Kasumi-1 (cell line): ENCODE measurements at places on chromosomes 3 and 15.

- peak; percentile 49 for DNase-seq
Measured at GRCh38 chr15:51830276-51830806, 888 bp downstream of the TMOD3 start.

GRCh38 chr3:21672303-21672702 is 78.7 kb downstream of the ZNF385D start:
- DNase-seq, result no peak

- no peak for DNase-seq
Measured at GRCh38 chr15:47364230-47365141, 352.8 kb upstream of the SEMA6D start.

- DNase-seq, result no peak
Measured at GRCh38 chr15:29111705-29112281, 157.8 kb downstream of the NSMCE3 start.

GRCh38 chr3:57100046-57100695 is 39.7 kb downstream of the SPATA12 start:
- DNase-seq, result peak; percentile 90

DNA sequence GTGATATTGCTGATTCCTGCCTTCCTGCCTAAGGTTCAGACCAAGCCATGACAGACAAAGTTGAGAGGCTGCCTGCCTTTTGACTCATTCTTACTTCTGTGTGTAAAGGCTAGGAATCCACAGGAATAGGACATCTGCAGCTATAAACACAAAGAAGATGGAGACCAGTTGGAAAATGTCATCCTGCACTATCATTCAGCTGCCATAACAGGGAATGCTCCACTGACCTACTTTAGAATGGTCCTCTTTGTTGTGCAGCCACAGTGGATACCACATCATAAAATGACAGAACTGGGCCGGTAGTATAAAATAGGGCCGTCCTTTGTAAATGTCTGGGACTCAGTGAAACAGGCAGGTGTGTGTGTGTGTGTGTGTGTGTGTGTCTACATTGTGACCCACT is 75.1 kb downstream of the STAC start:
- no peak for DNase-seq

DNA sequence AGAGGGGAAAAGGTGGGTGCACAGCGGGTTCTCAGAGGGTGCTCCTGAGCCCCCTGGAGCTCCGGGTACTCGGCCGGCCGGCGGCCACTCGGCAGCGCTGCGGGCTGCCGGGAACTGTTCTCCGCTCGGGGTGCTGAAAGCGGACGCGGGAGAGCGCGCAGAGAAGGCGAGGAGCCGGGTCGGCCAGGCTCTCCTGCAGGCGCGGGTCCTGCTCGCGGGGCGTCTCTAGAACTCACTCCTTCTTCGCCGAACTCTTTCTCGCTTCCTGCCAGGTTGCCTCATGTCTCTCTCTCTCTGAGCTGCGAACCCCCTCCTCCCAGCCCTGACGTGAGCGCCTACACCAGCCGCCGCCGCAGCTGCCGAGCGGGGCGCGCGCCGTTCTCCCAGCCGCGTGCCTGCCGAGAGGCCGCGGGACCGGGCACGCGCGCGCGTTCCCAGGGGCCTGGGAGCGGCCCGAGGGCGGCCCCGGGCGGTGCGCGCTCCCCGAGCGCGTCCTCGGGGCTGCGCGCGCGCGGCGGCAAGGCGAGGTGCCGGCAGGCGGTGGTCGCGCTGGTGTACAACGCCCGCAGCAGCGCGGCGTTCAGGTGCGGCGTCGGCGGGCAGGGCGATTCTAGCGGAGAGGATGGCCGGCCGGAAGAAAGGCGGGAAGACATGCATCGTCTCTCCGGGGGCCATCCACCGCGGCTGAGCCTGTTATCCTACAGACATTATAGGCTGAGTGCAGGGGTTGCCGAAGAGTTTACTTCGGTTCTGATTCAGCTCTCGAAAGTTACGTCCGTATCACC is at the start of gene PEX5L:
Gene PEX5L (minus strand): TSS at position 267 of the 785 bp plus-strand sequence. CDS start 338 bp downstream, outside the sequence.
- DNase-seq, result peak; percentile 53

- peak; percentile 16 for DNase-seq
Measured at GRCh38 chr3:73685061-73685460, 60.3 kb upstream of the PDZRN3 start.

DNA sequence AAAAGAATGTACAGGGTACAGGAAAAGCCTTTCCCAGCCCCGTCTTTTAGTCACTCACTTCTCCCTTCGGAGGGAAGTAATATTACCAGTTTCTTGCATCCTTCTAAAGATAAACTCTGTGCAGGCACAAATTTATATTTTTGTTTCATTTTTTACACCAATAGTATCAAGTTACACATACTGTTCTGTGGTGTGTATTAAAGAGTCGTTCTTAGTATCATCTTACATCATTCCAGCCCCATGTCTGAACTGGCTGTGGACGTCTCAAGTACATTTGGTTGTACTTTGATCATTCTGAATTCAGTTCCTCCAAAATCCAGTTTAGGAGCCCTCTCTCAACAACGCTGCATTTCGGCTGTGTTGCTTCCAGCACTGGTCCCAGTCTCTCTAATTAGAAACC is 68.7 kb downstream of the LMLN start:
- no peak for DNase-seq

DNA sequence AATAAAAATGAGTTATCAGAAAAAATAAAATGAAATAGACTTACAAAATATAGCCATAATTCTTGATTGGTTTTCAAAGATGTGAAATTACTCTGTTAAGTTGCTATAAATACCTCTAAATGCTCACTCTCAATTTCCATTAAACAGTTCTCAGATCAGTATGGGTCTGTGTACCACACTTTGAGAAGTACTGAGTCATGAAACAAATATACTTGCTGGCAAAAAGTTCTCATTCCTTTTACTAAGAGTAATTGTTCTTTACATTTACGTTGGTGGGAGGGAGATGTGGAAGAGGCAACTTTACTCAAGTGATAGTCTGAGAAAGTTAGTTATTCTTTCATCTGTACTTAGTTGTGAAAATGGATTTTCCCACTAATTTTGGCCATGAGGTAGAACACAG is 96.3 kb downstream of the ZNF385D start:
- DNase-seq, result no peak
